Mesothelial cell of epicardium (in vitro differentiated cells): ENCODE measurements at places on chromosomes 1 and 21. TPM values are rescaled to one million over a fixed set of nuclear protein-coding genes. Genes with fewer than 3 reads are reported as not detected.

MRAP gene
- not detected in 3 replicates for total RNA-seq

CATSPERE gene
- 2.2 to 2.7 TPM (median 2.5 TPM) in 3 replicates for total RNA-seq

DNA sequence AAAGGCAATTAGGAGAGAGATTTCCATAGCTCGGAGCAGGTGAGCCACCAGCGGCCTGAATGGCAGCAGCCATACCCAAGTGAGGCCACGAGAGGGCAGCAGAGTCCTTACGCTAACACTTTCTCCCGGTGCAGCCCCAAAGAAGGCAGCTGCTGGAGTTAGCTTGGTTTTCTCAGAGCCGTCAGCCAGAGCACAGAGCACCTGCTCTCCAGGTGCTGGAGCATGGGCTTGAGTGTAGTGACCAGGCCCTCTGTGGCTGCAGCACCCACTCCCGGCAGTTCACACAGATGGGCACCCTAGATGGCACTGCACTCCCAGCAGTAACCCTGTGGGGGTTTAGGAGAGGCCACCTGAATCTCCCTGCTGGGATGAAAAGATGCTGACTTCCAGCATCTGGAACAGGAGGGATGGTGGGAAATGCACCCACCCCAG is 45.8 kb downstream of the TMCC2 start:
- H3K4me3 ChIP-seq: no peak overlapping the region
- H3K27ac ChIP-seq: no peak overlapping the region
- peaks cover 5% of the 10 kb centered on the region for H3K4me1 ChIP-seq
- H3K27me3 ChIP-seq: no peaks in the 10 kb centered on the region

- H3K27me3 ChIP-seq: no peaks in the 10 kb centered on the region
- no peak overlapping the region for H3K4me3 ChIP-seq
- H3K36me3 ChIP-seq: peaks cover 2% of the 10 kb centered on the region
- H3K27ac ChIP-seq: peak overlapping the region; percentile 92
Measured at GRCh38 chr1:214472364-214472763, 79.0 kb downstream of the PTPN14 start.

GRCh38 chr1:201562659-201563405 is 23.9 kb downstream of the NAV1 start:
- H3K4me3 ChIP-seq: no peak overlapping the region
- no peak for DNase-seq
- H3K27me3 ChIP-seq: no peaks in the 10 kb centered on the region
- H3K4me1 ChIP-seq: peaks cover 9% of the 10 kb centered on the region

GRCh38 chr1:81703756-81704463 is 96.8 kb upstream of the ADGRL2 start:
- H3K27me3 ChIP-seq: no peaks in the 10 kb centered on the region
- no peaks in the 10 kb centered on the region for H3K36me3 ChIP-seq
- DNase-seq: no peak
- no peak overlapping the region for H3K4me3 ChIP-seq
- peak overlapping the region; percentile 19 for H3K27ac ChIP-seq

GRCh38 chr21:25986928-25987327 is 183.6 kb downstream of the APP start:
- no peak overlapping the region for H3K4me3 ChIP-seq
- H3K4me1 ChIP-seq: peaks cover 13% of the 10 kb centered on the region
- DNase-seq: no peak
- H3K27me3 ChIP-seq: no peaks in the 10 kb centered on the region

DNASE2B gene
- total RNA-seq: not detected in 3 replicates

GRCh38 chr21:46243960-46244361 is 15.4 kb upstream of the LSS start:
- no peak overlapping the region for H3K27ac ChIP-seq
- no peak for DNase-seq
- peaks cover 51% of the 10 kb centered on the region for H3K36me3 ChIP-seq
- no peaks in the 10 kb centered on the region for H3K4me1 ChIP-seq
- H3K4me3 ChIP-seq: no peak overlapping the region
- H3K27me3 ChIP-seq: no peaks in the 10 kb centered on the region

STYXL2 gene
- 0.16 to 0.18 TPM in 2 of 3 replicates, not detected in the other for total RNA-seq

ANGPTL3 gene
- not detected in 3 replicates for total RNA-seq

DNA sequence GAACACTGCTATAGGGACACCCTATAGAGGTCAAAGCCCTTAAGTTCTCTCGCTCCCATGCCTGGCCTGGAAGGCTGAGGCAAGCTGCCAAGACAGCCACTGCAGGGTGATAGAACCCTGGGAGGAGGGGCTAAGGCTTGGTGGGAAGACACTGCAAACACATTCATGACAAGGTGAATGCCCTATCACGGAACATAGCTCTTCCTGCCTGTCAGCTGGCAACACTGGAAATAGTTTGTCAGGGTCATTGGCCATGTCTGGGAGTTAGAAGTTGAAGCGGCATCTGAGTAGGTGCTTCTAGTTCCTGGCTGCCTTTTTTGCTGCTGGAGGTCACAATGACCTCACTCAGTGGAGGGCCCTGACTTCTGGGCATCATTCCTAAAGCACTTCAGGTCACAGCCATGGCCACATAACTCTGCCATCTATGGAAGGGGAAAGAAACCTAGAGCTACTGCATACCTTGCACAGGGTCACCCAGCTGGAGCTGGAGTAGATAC is 4.2 kb downstream of the FABP3 start:
- no peak overlapping the region for H3K4me3 ChIP-seq
- no peaks in the 10 kb centered on the region for H3K27me3 ChIP-seq
- H3K27ac ChIP-seq: no peak overlapping the region
- H3K4me1 ChIP-seq: peaks cover 18% of the 10 kb centered on the region
- peaks cover 18% of the 10 kb centered on the region for H3K36me3 ChIP-seq

RBM15 gene
- total RNA-seq: 39.7 to 41.9 TPM (median 41.0 TPM) in 3 replicates

DNA sequence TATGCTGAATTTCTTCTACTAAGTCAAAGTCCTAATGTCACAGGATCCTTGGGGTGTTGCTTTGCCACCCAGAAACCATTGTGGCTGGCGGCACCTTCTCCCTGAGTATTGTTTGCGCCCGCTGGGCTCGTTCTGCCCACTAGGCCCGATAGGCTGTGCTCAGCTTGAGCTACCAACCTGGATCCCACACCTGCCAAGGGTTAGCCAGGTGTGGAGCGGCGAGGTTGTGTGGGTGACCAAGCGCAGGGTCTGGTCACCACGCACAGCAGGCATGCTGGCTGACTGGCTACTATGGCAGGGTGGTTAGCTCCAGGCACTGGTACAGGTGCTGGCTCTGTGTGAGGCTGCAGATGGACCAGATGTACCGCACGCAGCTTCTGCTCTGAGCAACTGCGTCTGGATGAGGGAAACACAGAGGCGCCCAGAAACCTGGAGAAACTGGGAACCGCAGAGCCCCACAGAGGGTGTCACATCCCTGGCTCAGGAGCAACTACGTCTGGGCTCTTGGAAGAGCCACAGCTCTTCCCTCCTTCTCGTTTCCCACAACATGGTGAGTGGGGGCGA is 50.3 kb upstream of the SCYL3 start:
- no peak overlapping the region for H3K4me3 ChIP-seq
- H3K4me1 ChIP-seq: peaks cover 19% of the 10 kb centered on the region
- DNase-seq: no peak
- H3K27ac ChIP-seq: no peak overlapping the region

CFHR1 gene
- total RNA-seq: 0.45 TPM in 1 of 3 replicates, not detected in the others

FCGR3A gene
- not detected in 3 replicates for total RNA-seq

- peaks cover 46% of the 10 kb centered on the region for H3K4me1 ChIP-seq
- H3K36me3 ChIP-seq: no peaks in the 10 kb centered on the region
- H3K27me3 ChIP-seq: no peaks in the 10 kb centered on the region
- no peak overlapping the region for H3K27ac ChIP-seq
- no peak overlapping the region for H3K4me3 ChIP-seq
- DNase-seq: no peak
Measured at GRCh38 chr1:209657140-209657879, 5.1 kb upstream of the LAMB3 start.

GBP3 gene
- total RNA-seq: 6.4 to 7.2 TPM (median 6.6 TPM) in 3 replicates

DNA sequence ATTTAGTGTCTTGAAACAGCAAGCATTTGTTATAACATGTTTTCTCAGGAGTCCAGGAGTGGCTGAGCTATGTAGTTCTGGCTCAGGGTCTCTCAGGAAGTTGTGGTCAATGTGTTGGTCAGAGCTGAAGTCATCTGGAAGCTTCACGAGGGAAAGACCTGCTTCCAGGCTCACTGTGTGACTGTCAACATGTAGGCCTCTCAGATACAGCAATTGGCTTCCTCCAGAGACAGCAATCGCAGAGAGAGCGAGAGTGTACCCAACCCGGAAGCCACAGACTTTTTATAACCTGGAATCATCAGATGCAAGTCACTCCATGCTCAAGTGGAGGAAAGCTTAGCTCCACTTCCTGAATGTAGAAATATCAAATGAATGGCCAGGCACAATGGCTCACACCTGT is 40.9 kb downstream of the TNFRSF9 start:
- no peak for DNase-seq
- no peaks in the 10 kb centered on the region for H3K4me1 ChIP-seq
- H3K4me3 ChIP-seq: no peak overlapping the region

- H3K27ac ChIP-seq: no peak overlapping the region
- H3K4me3 ChIP-seq: no peak overlapping the region
- H3K27me3 ChIP-seq: no peaks in the 10 kb centered on the region
- H3K4me1 ChIP-seq: peaks cover 31% of the 10 kb centered on the region
- no peaks in the 10 kb centered on the region for H3K36me3 ChIP-seq
Measured at GRCh38 chr1:41715441-41716095, 203.2 kb downstream of the HIVEP3 start.

GRCh38 chr1:208536212-208536611 is 292.0 kb upstream of the PLXNA2 start:
- H3K4me1 ChIP-seq: peaks cover 25% of the 10 kb centered on the region
- DNase-seq: no peak
- H3K27me3 ChIP-seq: peaks cover 6% of the 10 kb centered on the region
- no peak overlapping the region for H3K27ac ChIP-seq
